ENCODE measurements at places on chromosomes 5 and 9.

DNA sequence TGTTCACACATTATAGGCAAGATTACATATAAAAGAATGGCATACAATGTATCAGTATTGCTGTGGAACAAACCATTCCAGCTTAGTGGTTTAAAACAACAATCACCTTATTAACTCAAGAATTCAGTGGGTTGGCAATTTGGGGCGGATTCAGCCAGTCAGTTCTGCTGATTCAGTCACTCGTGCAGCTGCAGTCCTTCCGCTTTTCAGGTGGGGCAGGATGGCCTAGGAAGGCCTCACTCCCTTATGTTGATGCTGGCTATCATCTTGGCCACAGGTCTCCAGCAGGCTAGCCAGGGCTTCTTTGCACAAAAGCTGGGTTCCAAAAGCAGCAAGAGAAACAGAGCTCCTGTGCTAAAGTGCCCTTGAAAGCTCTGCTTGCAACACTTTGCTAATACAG lies 150.6 kb downstream of the MCTP1 start:
- DNase-seq = no peak

GRCh38 chr9:34343090-34343489 lies 13.7 kb downstream of the NUDT2 start:
- no peak for DNase-seq

DNA sequence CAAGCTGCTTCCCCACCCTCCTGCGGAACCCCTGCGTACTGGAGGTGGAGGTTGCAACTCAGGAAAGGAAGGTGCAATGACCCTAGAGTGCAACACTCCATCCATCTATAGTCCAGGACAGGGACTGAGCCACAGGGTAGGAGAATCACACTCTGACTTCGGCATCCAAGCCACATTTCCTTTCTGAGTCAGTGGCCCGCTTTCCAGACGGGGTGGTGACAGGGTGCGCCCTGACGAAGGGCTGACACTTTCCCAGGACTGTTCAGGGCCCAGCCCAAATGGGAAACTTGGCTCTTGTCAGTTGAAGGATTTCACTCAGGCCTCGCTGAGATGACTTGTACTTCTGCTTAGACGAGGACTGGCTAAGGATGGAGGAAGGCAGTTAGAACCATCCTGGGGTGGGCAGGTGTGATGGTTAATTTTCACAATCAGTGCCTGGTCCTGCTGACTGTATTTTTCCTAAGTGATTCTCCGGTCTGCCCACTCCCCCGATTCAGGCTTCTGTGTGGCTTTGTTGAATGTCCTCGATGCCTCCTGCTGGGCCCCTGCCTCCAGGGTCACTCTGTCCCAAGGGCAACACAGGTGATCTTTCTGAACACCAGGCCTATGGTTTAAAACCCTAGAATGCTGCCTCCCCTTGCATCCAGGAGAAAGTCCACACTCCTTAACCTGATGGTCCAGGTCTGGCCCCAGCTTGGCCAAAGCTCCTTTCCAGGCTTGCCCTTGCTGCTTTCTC lies 228.1 kb downstream of the FSTL4 start:
- DNase-seq = no peak

GRCh38 chr9:120477534-120478001 lies 102.4 kb downstream of the CDK5RAP2 start:
- no peak for DNase-seq

- no peak for DNase-seq
Observed at GRCh38 chr9:26669701-26670670, 222.6 kb downstream of the CAAP1 start.

GRCh38 chr9:135373151-135373685 lies 106.4 kb upstream of the PPP1R26 start:
- DNase-seq = no peak

Measured in T-helper 9 cell (primary cell).